Stimulated activated CD8-positive, alpha-beta memory T cell treated with anti-CD3 and anti-CD28 coated beads, Interleukin-4, amount 100 ng/mL, for 24 hours (primary cell): ENCODE measurements at places on chromosomes 5 and 9.

GRCh38 chr5:171207256-171207847 is 101.7 kb upstream of the TLX3 start:
- DNase-seq = no peak

- no peak for DNase-seq
These were observed 144.4 kb downstream of the SLC12A2 start for GRCh38 chr5:128228008-128228407.

GRCh38 chr5:57133574-57133973 is 40.3 kb upstream of the GPBP1 start:
- no peak for DNase-seq

DNA sequence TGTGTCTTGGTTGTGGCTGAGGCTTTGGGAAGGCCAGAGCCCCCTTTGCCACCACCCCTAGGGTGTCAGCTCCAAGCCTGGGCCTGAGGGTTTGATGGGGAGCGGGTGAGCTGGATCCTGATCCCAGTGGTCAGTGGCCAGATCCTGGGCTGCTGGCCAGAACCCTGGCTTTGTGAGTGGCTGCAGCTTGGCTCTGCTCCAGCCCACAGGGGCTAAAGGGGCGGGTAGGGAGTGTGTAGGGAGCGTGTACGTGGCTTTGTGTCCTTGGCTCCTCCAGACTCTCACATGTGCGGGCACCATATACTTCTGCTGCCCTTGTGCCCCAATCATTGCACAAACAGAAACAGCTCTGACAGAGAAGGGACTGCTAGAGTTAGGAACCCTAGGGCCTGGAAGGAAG is 1.2 kb upstream of the IL11RA start:
- no peak for DNase-seq

GRCh38 chr9:93094658-93095204 is 1.3 kb upstream of the CARD19 start:
- no peak for DNase-seq

DNA sequence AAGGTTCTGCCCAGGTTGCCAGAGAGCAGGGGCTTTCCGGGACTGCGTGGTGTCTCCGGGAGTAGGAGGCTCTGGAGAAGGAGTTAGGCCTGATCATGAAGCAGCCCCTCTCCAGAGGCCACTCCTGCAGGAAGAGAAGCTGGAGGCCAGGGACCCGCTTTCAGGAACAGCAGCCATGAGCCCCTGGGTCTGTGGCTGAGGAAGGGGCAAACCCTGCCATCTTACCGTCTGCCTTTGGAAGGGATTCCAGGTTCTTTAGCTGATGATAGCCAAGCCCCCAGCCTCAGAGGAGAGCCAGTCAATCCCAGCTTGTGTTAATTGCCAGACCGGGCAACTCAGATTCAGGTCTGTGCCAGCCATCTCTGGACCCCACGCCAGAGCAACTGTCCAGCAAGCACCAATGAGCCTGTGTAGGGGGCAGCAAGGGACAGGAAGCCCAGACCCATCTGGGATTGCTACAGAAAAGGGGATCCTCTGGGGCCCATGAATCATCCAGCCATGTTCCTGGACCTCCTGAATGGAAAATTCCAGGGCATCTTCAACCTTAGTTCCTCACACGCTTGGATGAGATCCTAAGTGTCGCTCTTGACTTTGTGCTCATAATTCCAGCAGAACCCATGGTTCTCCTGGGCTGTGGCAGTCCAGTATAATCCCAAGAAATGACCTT is 42.7 kb upstream of the MVB12B start:
- no peak for DNase-seq

DNA sequence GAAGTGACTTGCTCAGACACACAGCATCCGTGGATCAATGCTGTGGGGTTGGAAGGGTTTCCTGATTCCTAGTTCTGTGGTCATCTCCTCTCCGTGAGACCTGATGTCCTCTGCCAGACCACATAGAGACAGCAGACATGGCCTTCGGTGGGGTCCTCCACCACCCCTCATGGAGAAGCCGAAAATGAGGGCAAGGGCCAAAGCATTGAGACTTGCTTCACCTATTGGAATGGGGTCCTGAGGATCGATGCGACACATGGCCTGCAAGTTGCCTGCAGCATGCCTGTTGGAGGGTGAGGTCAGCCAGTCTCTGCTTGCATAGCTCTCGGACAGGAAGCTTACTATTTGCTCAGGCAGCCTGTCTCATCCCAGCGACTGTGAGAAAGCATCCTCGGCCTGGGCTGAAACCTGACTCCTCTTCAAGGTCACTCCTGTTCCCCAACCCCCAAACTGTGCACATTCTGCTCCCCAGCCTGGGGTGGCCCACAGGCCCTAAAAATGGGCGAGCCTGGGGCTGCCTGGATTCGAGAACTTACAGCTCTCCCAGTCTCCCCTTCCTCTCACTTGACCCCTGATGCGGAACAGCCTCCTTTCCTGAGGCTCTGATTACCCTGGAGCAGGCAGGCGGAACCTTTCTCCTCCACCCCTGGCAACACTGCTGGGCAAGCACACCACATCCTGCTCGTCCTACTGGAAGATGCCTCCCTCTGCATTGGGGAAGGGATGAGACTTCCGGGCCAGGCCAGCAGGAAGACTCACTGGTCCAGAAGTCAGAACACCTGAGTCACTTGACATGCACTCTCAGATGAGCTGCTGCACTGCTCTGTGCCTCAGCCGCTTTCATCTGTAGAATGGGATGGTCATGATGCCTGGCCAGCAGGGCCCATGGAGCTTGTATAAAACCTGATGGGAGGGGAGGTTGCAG is 186.9 kb downstream of the RGS3 start:
- no peak for DNase-seq

GRCh38 chr9:114906922-114907571 is 23.3 kb downstream of the TNFSF8 start:
- no peak for DNase-seq

- no peak for DNase-seq
These were observed 31.1 kb downstream of the RPS23 start for GRCh38 chr5:82246960-82247574.

- no peak for DNase-seq
These were observed 10.9 kb upstream of the CLIC3 start for GRCh38 chr9:137007108-137007815.

DNA sequence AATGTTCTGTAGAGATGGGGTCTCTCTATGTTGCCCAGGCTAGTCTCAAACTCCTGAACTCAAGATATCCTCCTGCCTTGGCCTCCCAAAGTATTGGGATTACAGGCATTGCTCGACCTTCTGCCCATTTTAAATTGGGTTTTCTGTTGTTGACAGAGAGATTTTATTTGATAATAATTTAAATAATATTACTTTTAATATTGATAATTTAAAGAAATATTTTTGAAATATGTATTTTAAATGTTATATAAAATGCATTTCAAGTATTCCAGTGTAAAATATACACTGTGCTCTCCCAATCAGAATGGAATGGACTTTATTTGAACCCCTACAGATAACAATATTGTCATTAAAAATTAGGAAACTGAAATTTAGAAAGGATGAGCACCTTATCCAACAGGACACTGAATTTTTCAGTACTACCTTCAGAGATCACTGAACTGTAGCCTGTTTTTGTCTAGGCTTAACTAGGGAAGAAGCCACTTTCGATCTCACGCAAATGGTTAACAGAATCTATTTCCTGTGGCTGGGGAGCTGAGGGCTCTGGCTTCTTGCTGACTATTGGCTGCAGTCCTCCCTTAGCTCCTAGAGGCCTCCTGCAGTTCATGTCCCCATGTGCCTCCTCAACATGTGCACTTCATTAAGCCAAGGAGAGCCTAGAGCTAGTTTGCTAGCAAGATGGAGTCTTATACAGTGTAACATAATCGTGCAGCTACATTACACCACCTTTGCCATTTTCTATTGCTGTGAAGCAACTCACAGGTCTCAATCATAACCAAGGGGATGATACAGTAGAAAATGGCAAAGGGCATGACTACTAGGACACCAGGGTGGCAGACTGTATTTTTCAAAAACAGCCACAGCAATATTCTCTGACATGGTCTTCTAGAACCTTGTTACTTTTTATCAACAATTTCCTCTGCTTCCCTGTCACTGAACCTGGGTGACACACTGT is 150.0 kb downstream of the CDC42SE2 start:
- DNase-seq = no peak

- DNase-seq = no peak
These were observed 123.0 kb upstream of the FST start for GRCh38 chr5:53357439-53357838.

- no peak for DNase-seq
These were observed 741.5 kb upstream of the RGMB start for GRCh38 chr5:98031926-98032325.

DNA sequence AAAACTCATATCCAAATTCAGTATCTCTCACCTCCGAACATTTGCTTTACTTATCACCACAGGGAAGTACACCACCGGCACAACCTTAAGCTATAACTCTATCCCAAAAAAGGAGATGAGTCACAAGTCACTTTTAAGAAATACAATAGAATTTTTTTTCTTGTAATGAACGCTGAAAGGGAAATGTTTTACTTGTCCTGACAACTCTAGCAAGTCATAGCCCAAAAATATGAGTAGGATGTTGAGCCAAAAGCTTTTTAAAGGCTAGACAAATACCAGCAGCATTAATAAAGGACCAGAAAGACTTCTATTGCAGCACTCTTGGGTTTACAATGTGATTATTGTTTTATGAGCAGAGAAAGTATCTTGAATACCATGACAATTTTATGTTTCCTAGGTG is 147.3 kb upstream of the FST start:
- DNase-seq = no peak

- peak; percentile 25 for DNase-seq
These were observed 7.1 kb downstream of the PHYHD1 start for GRCh38 chr9:128927731-128928411.

DNA sequence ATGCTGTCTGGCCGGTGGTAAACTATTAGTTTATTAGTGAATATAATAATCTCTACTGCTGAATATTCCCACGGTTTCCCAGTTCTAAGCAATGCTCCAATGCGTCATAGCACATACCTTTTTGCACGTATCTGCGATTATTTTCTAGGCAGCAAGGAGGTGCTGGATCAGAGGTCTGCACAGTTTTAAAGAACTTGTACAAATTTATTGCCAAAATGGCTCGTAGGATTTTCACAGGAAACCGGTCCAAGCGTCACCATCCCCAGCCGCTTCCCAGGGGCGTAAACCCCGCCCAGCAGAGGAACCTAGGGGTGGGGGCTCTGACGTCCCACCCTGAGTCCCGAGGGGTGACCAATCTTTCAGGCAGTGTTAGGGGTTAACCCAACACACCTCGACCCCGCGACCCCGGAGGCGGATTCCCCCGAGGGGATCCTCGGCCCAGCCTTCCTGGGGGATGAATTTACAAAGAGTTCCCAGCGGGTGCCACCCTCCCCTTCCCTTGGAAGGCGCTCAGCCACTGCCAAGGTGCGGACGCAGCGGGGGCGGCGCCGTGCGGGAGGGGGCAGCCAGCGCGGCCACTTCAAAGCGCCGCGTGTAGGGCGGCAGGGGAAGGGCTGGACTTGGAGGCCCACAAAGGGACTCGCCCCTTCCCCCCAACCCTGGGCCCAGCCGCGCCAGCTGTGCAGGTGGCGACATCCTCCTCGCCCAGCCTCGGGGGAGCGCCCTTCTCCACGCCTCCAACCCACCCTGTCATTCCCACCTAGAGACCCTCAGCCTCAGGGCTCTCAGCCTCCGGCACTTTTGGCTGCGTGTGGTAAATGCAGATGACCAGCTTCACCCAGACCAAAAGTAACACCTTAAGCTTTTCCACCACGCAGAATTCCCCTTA is 43.5 kb upstream of the TCF7 start:
- no peak for DNase-seq

DNA sequence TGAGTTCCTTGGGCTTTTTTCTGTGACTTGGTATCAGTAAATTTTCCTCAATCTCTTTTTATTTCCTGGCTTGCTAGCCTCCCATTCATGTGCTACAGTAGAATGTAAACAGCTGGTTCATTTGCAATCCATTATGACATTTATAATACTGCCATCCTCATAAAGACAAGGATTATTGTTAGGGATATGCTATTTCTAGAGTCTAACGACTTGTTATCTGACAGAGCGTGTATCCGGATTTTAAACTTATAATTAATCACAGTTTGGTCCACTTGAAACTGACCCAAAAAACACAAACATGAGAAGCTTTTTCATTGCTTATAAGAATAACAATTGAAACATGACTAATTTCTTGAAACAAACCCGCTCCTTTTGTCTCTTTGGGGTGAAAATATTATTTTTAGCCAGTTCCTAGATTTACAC is 585.8 kb downstream of the TLE4 start:
- no peak for DNase-seq

GRCh38 chr5:124659798-124660197 is 86.6 kb downstream of the ZNF608 start:
- DNase-seq = no peak

- DNase-seq = no peak
These were observed 505 bp downstream of the RPS14 start for GRCh38 chr5:150448952-150449516.

GRCh38 chr5:23991406-23991805 is 484.0 kb downstream of the PRDM9 start:
- no peak for DNase-seq

- no peak for DNase-seq
These were observed 1037.3 kb upstream of the CDH6 start for GRCh38 chr5:30156156-30156555.

- no peak for DNase-seq
These were observed 17.6 kb downstream of the TEK start for GRCh38 chr9:27126670-27127069.

GRCh38 chr9:130973686-130974281 is 34.7 kb upstream of the FIBCD1 start:
- DNase-seq = no peak

GRCh38 chr5:178651046-178651810 is 24.4 kb upstream of the CLK4 start:
- no peak for DNase-seq

DNA sequence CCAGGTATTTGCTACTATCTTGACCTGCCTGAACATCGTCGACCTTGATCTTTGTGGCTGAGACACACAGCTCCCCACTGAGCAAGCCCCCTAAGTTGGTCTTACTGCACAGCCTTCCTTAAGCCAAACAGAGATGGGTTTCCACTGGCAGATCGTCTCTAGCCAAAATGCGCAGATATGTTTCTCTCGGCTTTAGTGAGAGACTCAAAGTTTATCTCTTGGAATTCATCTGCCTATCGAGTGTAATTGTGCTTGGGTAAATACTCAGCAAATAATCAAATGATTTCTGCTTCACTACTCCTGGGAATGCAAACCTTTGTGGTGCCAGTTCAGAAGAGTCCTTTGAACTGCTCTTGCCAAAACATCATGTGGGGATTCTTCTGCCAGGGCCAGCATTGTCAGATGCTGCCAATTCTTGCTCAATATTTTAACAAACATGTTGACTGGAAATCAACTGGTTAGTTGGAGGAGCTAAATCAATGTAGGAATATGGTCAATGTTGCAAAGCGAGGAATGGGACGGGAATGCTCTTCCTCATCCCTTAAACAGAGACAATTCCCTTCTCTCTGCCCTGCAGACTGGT is 141.2 kb upstream of the SLC28A3 start:
- no peak for DNase-seq

GRCh38 chr5:26390608-26391007 is 647.8 kb downstream of the CDH9 start:
- DNase-seq = no peak

GRCh38 chr9:29659736-29660135 is 2086.5 kb upstream of the C9orf72 start:
- DNase-seq = no peak
